Spinal cord (tissue), 10 donors: ENCODE measurements at places on chromosomes 12 and 14. TPM values are rescaled to one million over a fixed set of nuclear protein-coding genes. Genes with fewer than 3 reads are reported as not detected.

Gene ABCC9
- total RNA-seq, result 41.8 TPM

GRCh38 chr12:26246483-26247164 lies 51.3 kb downstream of the SSPN start:
- H3K36me3 ChIP-seq, result no peaks in the 10 kb centered on the region
- no peaks in the 10 kb centered on the region for H3K27me3 ChIP-seq
- no peak overlapping the region for H3K4me3 ChIP-seq
- no peak overlapping the region for H3K27ac ChIP-seq

- peak overlapping the region; percentile 74 for H3K27ac ChIP-seq
- no peaks in the 10 kb centered on the region for H3K27me3 ChIP-seq
- peak overlapping the region; percentile 1 for H3K4me3 ChIP-seq
- peaks cover 38% of the 10 kb centered on the region for H3K36me3 ChIP-seq
Observed at GRCh38 chr14:77301103-77301502, 19.6 kb downstream of the POMT2 start.

- DNase-seq, result no peak
- H3K4me3 ChIP-seq, result no peak overlapping the region
- H3K4me1 ChIP-seq, result no peaks in the 10 kb centered on the region
- no peaks in the 10 kb centered on the region for H3K27me3 ChIP-seq
- H3K36me3 ChIP-seq, result peaks cover 4% of the 10 kb centered on the region
- H3K27ac ChIP-seq, result no peak overlapping the region
Observed at GRCh38 chr12:51666696-51667095, 75.7 kb downstream of the SCN8A start.

Gene FLVCR2
- 19.0 TPM for total RNA-seq

DNA sequence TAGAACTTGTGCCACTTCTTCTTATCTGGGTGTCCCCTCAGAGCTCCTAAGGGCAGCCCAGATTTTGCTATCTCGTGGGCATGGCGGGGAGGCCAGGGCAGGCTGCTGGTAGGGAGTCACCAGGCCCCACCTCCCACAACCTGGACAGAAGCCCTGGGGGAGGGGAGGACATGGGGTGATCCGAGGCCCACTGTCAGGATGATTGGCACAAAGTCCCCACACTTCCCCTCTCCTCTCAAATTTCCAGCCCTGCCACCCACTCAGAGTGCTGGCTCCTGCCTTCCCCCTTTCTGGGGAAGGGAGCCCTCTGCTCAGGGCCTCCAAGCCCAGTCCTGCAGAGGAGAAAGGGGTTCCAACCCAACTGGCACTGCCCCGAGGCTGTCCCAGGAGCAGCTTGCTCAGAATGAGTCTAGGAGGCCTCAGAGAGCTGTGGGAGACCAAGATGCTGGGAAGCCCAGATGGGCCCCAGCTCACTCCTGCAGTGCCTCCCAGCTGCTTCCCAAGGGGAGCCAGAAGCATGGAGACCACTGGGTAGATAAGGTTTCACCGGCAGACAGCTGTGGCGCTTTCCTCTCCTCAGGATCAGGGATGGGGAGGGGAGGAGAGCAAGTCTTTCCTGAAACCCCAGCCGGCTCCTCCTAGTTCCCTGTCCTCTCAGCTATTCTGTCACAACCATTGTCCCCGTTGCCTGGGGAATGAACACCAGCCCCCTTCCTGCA lies 82.8 kb downstream of the B4GALNT3 start:
- peak overlapping the region; percentile 77 for H3K27ac ChIP-seq
- no peak for DNase-seq
- H3K4me1 ChIP-seq, result peaks cover 46% of the 10 kb centered on the region
- no peaks in the 10 kb centered on the region for H3K27me3 ChIP-seq
- no peak overlapping the region for H3K4me3 ChIP-seq

- H3K36me3 ChIP-seq, result no peaks in the 10 kb centered on the region
- H3K27ac ChIP-seq, result no peak overlapping the region
- DNase-seq, result no peak
Observed at GRCh38 chr12:75715323-75715644, 203.9 kb upstream of the KRR1 start.

GRCh38 chr14:68757618-68758081 lies 35.2 kb downstream of the ZFP36L1 start:
- no peak overlapping the region for H3K4me3 ChIP-seq
- H3K36me3 ChIP-seq, result no peaks in the 10 kb centered on the region
- H3K4me1 ChIP-seq, result peaks cover 26% of the 10 kb centered on the region
- no peak for DNase-seq
- H3K27ac ChIP-seq, result no peak overlapping the region

Gene ANKRD33
- total RNA-seq, result not detected

- peak within 1 kb of the TSS; percentile 77 for H3K27ac ChIP-seq
- no peaks in the 10 kb centered on the region for H3K27me3 ChIP-seq
- DNase-seq, result peak; percentile 86
- H3K4me1 ChIP-seq, result peaks cover 6% of the 10 kb centered on the region
Observed at GRCh38 chr14:90256354-90257131, at the start of gene PSMC1. Gene PSMC1, plus strand, starts transcription at chr14:90256553. Its CDS starts 45 bp downstream, at chr14:90256598.

DNA sequence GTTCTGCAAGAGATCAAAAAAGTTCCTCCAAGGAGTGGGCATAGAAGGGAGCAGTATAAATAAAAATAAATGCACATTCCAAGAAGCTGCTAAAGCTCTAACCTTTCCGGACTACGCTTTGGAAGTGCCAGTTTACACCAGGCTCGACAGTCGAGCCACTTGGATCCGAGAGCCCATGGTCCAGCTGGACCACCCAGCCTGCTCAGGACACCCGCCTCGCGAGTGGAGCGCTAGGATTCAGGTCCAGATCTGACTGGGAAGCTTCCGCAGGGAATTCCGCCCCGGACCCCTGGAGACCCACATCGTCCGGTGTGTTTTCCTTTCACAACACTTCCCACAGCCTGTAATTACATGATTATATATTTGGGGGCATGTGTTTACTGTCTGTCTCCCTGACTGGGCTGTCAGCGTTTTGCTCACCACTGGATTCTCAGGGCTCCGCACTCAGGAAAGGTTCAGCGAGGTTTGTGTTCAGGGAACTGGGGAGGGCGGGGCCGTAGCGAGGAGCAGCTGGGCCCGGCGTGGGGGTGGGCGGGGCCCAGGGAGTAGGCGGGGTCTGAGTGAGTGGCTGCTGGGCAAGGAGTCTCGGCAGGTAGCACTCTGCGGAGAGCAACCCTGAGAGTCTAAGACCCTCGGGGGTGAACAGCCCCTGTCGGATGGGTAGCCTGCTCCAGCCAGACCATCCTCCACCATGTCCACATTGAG lies 52.3 kb upstream of the TMEM263 start:
- no peaks in the 10 kb centered on the region for H3K36me3 ChIP-seq
- no peaks in the 10 kb centered on the region for H3K27me3 ChIP-seq
- DNase-seq, result no peak
- H3K27ac ChIP-seq, result peak overlapping the region; percentile 29
- peak overlapping the region; percentile 30 for H3K4me3 ChIP-seq

Gene DHRS2
- 0.88 TPM for total RNA-seq

Gene SGPP1
- total RNA-seq, result 52.0 TPM

Gene EFS
- total RNA-seq, result 11.1 TPM

- H3K4me1 ChIP-seq, result no peaks in the 10 kb centered on the region
- no peaks in the 10 kb centered on the region for H3K36me3 ChIP-seq
- H3K27ac ChIP-seq, result no peak overlapping the region
- H3K27me3 ChIP-seq, result no peaks in the 10 kb centered on the region
- H3K4me3 ChIP-seq, result no peak overlapping the region
Observed at GRCh38 chr12:95949477-95950206, 6.5 kb downstream of the AMDHD1 start.

Gene GUCY2C
- not detected for total RNA-seq

- H3K4me1 ChIP-seq, result peaks cover 15% of the 10 kb centered on the region
- peaks cover 9% of the 10 kb centered on the region for H3K27me3 ChIP-seq
- peak; percentile 48 for DNase-seq
- H3K4me3 ChIP-seq, result peak overlapping the region; percentile 63
- peak overlapping the region; percentile 72 for H3K27ac ChIP-seq
Observed at GRCh38 chr12:44876544-44877410, 662 bp upstream of the NELL2 start.

- H3K27me3 ChIP-seq, result peaks cover 95% of the 10 kb centered on the region
- peaks cover 46% of the 10 kb centered on the region for H3K4me1 ChIP-seq
- peak overlapping the region; percentile 24 for H3K4me3 ChIP-seq
- H3K36me3 ChIP-seq, result no peaks in the 10 kb centered on the region
- no peak overlapping the region for H3K27ac ChIP-seq
Observed at GRCh38 chr14:36580856-36581831, 1.3 kb downstream of the NKX2-8 start.

Gene SLC2A14
- total RNA-seq, result 0.22 TPM

Gene ARF3
- 67.9 TPM for total RNA-seq

DNA sequence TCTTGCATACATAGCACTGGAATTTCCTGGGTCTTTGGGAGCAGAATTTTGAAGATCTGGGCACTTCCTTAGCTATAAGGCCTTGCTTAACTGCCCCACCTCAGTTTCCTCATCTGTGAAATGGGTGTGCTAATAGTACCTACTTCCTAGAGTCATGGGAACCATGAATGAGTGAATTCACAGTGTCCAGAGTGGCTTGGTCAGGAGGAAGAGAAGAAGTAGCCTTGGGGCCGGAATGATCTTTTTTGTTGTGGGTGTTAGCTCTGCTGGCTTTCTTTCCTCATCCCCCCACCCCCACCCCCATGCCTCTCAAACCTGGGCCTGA lies 2.4 kb downstream of the SH2B3 start:
- peaks cover 81% of the 10 kb centered on the region for H3K4me1 ChIP-seq
- H3K27me3 ChIP-seq, result no peaks in the 10 kb centered on the region
- DNase-seq, result no peak
- no peak overlapping the region for H3K4me3 ChIP-seq
- peaks cover 6% of the 10 kb centered on the region for H3K36me3 ChIP-seq
- no peak overlapping the region for H3K27ac ChIP-seq

DNA sequence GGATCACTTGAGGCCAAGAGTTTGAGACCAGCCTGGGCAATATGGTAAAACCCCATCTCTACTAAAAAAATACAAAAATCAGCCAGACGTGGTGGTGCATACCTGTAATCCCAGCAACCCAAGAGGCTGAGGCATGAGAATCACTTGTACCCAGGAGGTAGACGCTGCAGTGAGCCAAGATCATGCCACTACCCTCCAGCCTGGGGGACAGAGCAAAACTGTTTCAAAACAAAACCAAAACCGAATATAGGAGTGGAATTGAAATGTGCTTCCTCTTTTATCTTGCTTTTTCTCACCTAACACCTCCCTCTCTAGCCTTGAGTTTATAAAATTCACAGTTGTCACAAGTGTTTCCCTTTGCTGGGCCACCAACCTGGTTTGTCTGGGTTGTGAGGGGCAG lies 181.9 kb downstream of the PAH start:
- H3K27ac ChIP-seq, result no peak overlapping the region
- no peak overlapping the region for H3K4me3 ChIP-seq
- no peak for DNase-seq
- no peaks in the 10 kb centered on the region for H3K4me1 ChIP-seq
- H3K36me3 ChIP-seq, result no peaks in the 10 kb centered on the region
- no peaks in the 10 kb centered on the region for H3K27me3 ChIP-seq

DNA sequence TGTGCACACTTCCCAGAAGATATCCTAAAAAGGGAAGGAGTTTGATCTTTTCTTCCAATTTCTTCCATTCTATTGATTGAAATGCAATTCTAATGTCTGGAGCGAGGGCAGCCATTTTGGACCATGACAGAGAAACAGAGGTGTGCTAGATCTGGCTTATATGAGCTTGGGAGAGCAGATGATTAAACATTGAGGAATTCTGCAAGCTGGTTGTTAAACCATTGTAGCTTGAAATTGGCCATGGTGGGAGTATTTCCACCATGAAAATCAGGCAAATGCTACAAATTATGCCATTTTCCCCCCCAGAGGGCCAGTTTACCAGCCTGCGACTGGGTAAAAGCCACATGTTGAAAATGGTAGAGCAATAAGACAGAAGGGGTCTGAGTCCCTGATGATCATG lies 155.0 kb downstream of the PAWR start:
- no peak overlapping the region for H3K27ac ChIP-seq
- no peaks in the 10 kb centered on the region for H3K4me1 ChIP-seq
- no peaks in the 10 kb centered on the region for H3K36me3 ChIP-seq
- DNase-seq, result no peak
- no peak overlapping the region for H3K4me3 ChIP-seq
- no peaks in the 10 kb centered on the region for H3K27me3 ChIP-seq

DNA sequence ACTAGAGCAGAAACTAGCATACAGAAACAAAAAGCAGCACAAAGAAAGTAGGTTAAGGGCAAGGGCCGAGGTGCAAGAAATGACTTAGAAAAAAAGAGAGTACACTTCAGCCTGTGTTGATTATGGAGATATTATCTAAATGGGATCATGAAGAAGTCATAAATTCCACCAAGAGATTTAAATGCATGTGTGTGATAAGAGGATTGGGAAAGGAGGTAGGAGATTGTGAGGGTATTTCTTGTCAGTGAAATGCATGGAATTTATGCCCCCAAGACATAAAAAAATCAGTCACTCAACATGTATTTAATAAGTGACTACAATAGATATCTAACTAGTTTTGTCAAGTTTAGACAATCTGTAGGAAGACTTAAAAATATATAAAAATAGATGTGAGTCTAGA lies 976.2 kb upstream of the LRFN5 start:
- H3K27me3 ChIP-seq, result no peaks in the 10 kb centered on the region
- H3K36me3 ChIP-seq, result no peaks in the 10 kb centered on the region
- no peaks in the 10 kb centered on the region for H3K4me1 ChIP-seq

Gene STXBP6
- 42.9 TPM for total RNA-seq

Gene OLR1
- total RNA-seq, result 6.3 TPM

GRCh38 chr12:84937415-84937814 lies 24.8 kb upstream of the SLC6A15 start:
- H3K4me1 ChIP-seq, result no peaks in the 10 kb centered on the region
- H3K27ac ChIP-seq, result no peak overlapping the region
- H3K27me3 ChIP-seq, result no peaks in the 10 kb centered on the region
- no peak for DNase-seq
- H3K36me3 ChIP-seq, result no peaks in the 10 kb centered on the region
- no peak overlapping the region for H3K4me3 ChIP-seq

- no peak overlapping the region for H3K27ac ChIP-seq
- no peaks in the 10 kb centered on the region for H3K27me3 ChIP-seq
- DNase-seq, result no peak
Observed at GRCh38 chr14:91732439-91732838, 553 bp upstream of the CATSPERB start.

- H3K36me3 ChIP-seq, result no peaks in the 10 kb centered on the region
- no peaks in the 10 kb centered on the region for H3K27me3 ChIP-seq
- no peak overlapping the region for H3K4me3 ChIP-seq
- no peak for DNase-seq
Observed at GRCh38 chr12:10563002-10563401, 50.4 kb downstream of the MAGOHB start.

DNA sequence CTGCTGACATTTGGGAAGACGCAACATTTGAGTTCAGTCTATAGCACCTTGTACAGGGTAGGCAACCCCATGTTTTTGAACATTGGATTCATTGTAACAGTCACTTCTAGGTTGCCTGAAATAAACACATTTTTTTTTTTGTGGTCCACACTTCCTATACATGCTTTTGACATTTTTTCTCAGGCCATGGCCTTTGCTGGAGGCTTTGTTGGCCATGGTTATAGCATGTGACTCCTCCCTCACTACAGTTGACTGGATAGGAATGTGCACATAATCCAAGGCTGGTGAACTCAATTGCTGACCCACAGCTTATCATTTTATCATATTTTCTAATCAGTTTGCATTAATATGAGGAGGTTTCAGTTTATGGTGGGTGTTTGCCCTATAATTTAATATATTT lies 60.6 kb downstream of the TMEM117 start:
- DNase-seq, result no peak
- no peak overlapping the region for H3K27ac ChIP-seq
- no peaks in the 10 kb centered on the region for H3K36me3 ChIP-seq
- no peak overlapping the region for H3K4me3 ChIP-seq
